Activated CD4-positive, alpha-beta T cell treated with anti-CD3 and anti-CD28 coated beads, Interleukin-2, amount 50 U/mL, for 4 hours (primary cell): ENCODE measurements at places on chromosomes 1 and 21.
A peak's percentile ranks its signal among the peaks of the same experiment; 100 is the strongest.

- DNase-seq: peak; percentile 72
Observed at GRCh38 chr1:6246497-6247467, 2.8 kb downstream of the HES3 start.

- DNase-seq: no peak
Observed at GRCh38 chr1:13892671-13893325, 192.8 kb downstream of the PRDM2 start.

- no peak for DNase-seq
Observed at GRCh38 chr1:112510340-112510739, 1.6 kb downstream of the WNT2B start.

GRCh38 chr1:42136466-42136865 is 16.7 kb upstream of the GUCA2B start:
- DNase-seq: no peak

DNA sequence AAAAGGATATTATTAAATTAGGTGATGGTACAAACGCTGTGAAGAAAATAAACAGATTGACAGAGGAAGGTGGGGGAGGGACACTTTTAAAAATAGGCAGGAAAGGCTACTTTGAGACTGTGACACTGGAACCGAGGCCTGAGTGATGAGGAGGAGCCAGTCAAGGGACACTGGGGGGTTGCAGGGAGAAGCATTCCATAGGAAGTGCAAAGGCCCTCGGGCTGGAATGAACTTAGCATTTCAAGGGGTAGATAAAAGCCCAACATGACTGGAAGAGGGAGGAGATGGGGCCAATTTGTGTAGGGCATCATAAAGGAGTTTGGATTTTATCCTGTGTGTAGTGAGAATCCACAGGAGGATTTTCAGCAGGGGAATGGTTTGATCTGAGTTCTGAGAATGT is 15.9 kb downstream of the C1orf94 start:
- DNase-seq: no peak

DNA sequence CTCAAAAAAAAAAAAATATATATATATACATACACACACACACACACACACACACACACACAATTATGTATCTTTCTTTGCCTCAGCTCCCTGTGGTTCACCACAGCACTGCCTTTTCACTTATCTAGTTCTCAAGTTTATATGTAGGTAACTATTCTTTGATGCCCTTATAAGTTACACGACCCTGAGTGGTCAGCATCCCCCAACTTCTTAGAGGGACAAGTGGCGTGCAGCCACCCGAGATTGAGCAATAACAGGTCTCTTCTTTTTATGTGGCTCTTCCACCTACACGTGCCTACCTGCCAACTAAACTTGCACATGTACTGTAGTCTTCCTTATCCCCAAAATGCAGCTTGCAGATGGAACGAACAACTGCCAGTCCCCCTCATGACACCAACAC is 120.8 kb downstream of the GABPA start:
- no peak for DNase-seq

DNA sequence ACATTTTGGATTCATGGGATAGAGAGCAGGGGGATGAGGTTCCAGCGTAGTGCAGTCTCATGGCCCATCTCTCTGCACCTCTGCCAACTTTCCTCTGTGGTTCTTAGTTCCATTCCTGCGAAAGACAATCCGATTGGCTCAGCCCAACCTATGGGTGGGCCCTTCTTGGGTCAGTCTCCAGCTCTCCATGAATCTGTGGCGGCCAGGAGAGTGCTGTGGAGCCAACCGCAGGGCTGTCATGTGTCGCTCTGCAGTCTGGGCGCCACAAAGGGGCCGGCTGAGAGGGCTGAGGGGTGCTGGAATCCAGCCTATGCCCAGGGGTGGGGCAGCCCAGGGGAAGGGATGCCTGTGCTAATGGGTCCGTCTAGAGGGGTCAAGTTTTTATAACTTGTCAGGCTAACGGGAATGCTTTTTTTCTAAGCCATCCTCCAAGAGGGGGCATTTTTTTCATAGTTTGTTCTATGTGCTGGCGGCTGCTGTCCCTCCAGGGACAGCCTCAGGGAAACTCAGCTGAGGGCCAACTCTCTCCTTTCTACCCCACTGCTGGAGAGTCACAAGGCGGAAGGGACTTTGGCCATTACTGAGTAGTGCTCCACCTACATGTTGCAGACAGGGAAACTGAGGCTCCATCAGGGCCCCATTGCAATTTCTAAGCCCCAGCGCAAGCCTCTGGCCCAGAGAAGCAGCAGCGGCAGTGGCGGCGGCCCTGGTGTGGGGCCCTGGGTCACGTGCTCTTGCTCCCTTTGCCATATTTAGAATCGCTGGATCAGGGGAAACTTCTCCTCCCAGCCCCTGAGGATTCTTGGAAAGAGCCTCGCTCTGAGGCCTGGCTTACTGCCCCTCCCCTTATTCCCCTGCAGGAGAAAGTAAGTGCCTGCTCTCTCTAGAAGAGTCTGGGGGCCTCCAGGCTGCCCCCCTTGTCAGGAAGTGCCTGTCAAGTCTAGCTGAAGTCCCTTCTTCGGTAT is 23.4 kb downstream of the KCNQ4 start:
- no peak for DNase-seq

GRCh38 chr1:33712186-33712585 is 151.7 kb upstream of the HMGB4 start:
- DNase-seq: no peak

DNA sequence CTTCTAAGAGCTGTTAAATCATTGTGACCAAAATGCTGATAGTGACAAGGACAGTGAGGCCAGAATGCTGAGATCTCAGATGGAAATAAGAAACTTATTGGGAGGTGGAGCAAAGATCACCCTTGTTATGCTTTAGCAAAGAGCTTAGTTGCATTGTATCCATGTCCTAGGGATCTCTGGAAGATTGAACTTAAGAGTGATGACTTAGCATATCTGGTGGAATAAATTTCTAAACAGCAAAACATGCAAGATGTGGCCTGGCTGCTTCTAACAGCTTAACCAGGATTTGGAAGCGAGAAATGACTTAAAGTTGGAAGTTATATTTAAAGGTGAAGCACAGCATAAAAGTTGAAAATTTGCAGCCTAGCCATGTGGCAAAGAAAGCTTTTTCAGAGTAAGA is 7.7 kb downstream of the NTMT2 start:
- no peak for DNase-seq

DNA sequence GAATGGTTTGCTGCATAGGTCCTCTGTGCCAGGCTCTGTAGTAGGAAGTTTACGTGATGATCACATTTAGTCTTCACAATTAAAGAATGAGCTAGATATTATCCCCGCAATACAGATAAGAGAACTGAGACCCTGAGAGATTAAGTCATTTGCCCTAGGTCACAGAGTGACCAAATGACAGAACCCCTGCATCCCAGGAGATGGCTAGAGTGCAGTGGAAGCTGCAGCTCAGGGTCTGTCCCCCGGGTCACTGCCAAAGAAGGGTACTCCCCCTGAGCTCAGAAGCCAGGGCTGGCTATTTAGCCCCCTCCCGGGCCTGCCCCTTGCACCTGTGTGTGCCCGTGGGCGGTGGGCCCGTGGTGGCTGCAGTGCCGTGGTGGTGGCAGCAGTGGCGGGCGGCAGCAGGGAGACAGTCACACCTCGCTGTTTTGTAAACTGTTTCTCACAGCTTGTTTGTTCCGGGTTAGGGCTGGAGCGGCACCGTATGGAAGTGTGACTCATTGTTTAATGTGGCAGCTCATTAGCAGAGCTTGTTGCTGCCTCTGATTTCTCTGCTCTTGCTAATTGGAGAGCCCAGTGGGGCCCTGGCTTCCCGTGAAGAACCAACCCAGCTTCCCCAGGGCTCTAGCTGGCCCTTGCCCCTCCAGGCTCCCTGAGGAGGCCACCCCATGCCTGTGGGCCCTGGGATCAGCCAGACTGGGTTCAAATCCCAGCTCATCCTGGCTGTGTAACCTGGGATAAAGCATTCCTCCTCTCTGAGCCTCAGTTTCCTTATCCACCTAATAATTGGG is 19.3 kb upstream of the FOXO6 start:
- no peak for DNase-seq

DNA sequence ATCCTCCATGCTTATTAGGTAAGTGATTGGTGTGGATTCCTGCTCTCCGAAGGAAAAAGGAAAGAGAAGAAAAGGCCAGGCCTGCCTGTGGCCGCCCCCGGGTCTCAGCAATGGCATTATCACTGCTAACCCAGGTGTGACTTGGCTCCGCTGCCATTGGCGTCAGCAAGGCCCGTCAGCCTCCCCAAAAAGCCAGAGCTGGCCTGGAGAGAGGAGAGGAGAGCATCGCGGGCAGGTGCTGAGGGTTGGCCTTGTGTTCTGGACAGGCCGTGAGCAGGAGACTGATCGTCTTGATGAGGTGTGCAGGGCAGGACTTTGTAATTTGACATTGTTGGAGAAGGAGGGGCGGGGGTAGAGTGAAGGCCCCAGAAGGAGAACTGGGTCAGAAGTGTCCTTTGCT is 186.4 kb downstream of the CAMTA1 start:
- DNase-seq: no peak

DNA sequence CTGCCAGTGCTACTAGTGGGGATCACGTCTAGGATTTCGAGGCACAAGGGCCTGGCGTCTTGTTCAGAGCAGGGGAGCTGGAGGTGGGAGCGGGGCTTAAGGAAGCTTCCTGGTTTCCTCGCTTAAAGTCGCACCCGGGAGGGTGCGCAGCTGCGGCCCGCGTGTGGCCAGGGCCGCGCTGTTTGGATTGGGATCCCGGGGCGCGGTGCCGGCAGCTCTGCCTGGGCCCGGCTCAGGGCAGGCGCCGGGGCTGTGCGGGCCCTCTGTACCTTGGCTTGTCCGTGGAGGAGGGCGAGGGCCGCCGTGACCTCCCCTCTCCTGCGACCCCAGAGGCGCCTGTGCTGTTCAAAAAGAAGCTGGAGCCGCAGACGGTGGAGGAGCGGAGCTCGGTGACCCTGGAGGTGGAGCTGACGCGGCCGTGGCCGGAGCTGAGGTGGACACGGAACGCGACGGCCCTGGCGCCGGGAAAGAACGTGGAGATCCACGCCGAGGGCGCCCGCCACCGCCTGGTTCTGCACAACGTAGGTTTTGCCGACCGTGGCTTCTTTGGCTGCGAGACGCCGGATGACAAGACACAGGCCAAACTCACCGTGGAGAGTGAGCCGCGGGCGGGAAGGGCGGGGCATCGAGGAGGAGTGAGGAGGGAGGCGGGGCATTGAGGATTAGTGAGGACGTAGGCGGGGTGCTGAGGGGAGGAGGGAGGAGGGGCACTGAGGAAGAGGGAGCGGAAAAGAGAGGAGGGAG is 67.8 kb downstream of the OBSCN start:
- peak; percentile 92 for DNase-seq

DNA sequence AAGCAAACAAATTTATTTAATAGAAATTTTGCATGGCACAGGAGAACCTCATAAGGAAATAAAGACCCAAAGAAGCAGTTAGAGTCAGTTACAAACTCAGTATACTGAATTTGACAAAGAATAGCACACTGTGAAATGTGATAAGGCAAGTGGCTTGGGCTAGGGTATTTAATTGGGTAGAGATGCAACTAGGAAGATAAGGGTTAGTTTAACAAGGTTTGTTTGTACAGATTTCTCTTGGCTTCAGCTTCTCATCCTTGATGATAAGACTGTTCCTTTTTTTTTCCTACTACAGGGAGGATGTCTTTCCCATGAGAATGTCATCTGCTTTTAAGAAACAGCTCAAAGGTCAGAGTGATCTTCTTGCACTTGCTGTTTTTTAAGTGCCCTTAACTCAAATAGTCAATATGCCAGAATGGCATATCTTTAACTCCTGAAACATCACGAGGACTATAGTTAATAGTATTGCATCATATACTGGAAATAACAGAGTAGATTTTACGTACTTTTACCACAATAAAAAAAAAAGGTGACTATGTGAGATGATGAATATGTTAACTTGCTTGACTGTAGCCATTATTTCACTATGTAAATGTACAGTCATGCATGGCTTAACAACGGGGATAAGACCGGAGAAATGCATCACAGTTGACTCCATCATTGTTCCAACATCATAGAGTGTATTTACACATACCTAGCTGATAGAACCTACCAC is 9.2 kb upstream of the TRAF3IP3 start:
- DNase-seq: no peak

DNA sequence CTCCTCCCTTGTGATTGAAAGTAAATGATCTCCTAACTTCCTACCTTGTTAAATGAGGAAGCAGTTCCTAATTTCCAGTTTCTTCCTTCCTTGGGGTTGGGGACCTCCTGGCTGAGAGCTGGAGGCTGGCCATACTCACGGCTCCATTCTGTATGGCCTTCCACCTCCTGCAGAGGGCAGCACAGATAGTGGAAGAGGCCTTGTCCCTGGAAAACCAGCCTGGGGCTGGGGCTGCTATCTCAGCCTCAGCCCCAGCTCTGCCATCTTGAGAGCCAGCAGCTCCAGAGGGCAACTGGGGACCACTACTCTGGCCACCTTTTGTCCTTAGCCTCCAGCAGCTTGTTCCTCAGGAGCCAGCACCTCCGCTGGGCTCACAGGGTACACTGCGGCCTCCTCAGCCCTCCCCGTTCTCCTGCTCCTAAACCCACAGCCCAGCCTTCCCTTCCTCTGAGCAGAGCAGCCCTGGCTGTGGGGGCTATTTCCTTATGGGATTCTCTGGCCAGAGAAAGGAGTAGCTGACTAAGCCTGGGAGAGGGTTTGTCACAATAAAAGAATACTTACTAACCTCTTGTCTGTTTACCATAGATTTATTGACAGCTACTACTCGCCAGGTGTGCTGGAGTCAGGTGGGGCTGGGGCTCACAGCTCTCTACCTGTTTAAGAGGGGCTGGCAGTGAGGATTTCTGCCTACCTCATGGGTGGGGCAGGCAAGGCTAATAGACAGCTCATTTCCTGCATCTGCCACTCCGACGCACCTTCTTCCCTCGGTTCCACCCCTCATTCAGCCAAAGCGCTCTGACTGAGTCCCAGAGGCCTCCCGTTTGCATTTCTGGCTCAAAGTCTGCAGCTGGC is 6.3 kb downstream of the TMEM234 start:
- DNase-seq: peak; percentile 53

GRCh38 chr1:233897325-233898162 is 6.9 kb upstream of the SLC35F3 start:
- no peak for DNase-seq

- no peak for DNase-seq
Observed at GRCh38 chr21:41847066-41847804, 31.9 kb downstream of the PRDM15 start.
